ENCODE measurements at places on chromosomes 2 and 18.
A peak's percentile ranks its signal among the peaks of the same experiment; 100 is the strongest.

DNA sequence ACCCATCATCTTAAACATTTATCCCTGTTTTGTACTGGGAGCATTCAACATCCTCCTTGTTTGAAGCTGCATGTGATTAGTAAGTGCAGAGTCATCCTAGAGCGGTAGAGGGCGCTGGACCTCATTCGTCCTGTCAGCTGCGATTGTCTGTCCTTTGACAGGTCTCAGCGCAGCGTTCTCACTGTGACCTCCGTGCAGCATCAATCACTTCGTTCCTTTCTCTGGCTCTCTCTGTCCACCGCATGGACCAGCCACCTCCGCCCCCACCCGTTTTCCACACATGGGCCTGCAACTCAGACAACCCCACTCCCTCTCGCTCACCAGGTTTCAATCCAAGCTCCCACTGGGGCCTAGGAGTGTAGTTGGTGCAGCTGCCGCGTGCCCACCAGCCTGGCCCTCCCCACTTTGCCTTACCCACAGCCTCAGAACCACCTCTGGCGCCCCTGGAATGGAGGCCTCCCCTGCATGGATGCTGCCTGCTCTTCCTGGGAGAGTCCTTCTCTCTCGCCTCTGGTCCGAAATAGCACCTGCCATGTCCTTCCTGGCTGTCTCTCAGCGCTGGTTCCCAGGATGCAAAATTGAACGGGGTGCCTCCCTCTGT lies 90.5 kb downstream of the NDUFA10 start:
- peak; percentile 48 for DNase-seq

- DNase-seq = no peak
These were observed 8.7 kb upstream of the DSG2 start for GRCh38 chr18:31489311-31489710.

DNA sequence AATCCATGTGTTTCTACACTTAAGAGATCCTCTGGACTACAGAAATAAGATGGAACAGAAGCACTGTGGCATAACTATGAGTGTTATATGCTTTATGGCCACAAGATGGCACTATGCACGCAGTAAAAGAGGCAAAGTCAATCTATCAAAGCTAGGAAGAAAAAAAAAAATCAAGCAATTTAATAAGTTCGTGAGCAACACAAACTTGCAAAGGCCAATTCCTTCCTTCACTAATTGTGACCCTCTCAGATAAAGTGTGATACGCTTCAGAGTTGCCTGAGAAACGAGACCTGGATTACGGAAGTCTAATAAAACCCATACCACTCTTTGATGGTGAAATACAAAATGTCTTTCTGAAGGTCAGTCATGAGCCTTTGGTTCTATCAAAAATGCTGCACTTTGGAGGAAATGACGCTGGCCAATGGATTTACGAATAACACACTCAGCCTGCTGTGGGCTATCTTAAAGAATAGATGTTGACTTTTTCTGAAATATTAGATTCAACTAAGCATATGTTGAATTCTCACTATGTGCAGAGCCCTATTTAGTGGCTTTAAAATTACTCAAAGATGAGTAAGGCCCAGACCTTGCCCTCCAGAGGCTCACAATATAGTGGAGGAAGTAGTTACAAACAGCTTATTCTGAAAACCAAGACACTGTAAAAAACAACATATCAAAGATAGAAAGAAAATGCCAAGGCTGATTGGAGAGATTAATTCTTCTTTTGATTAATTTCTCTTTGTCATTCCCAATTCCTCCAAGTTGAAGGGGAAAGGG lies 35.5 kb upstream of the TTR start:
- peak; percentile 29 for DNase-seq

GRCh38 chr2:84959095-84959565 lies 11.8 kb upstream of the KCMF1 start:
- no peak for DNase-seq

DNA sequence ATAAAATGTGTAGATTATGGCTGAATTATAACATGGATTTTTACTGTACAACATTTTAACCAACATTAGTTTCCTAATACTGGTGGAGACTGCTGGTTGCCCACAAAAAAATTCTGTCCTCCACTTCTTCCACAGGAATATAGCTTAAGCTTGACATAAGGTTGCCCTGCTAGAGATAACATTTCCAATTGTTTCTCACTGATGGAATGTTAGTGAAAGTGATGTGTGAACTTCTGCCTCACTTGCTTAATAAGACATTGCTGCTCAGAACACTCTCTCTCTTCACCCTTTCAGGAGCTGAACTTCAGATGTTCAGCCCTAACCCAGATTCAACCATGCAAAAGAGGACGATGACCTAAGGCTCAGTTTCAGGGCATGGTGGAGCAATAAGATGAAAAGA lies 2.7 kb upstream of the SGPP2 start:
- DNase-seq = no peak

- no peak for DNase-seq
These were observed 50.6 kb downstream of the MSH6 start for GRCh38 chr2:47833516-47833968.

GRCh38 chr2:151790689-151791088 lies 37.5 kb downstream of the ARL5A start:
- DNase-seq = no peak

DNA sequence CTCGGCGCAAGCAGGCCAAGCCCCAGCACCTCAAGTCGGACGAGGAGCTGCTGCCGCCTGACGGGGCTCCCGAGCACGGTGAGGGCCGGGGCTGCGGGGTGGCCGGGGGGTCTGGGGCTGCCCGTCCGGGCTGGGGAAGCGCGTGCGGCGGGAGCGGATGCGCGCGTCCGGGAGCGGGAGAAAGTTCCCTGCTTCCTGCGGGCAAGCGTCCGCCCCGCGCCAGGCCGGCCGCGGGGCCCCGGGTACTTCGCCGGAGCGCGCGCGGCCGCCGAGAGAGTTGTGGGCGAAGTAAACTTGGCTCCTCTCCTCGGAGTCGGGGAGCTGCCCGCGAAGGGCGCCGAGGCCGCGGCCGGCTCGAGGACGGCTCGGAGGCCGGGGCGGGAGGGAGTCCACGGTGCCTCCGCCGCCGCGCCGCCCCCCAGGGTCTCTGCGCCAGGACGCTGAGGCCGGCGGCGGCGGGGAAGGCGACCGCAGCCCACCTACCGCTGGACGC lies 707 bp downstream of the SALL3 start:
- no peak for DNase-seq

DNA sequence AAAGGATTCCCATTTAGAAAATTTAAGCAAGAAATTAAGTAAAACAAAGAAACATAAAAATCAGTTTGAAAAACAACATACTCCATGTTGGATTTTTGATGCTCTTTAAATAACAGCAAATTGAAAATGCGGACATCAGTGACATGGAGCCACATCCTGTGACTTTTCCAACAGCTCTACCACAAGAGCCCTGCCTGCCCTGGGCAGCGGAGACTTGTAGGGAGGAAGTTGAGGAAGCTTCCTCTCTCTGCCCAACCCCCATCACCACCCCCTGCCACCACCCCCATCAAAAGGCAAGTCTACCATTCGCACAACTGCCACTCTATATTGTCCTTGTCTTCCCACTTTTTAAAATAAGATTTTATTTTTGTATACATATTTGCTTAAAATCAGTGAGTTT lies 32.8 kb upstream of the DAPL1 start:
- DNase-seq = no peak

- DNase-seq = peak; percentile 57
These were observed 378.5 kb upstream of the ID2 start for GRCh38 chr2:8303322-8303832.

GRCh38 chr2:98867539-98868309 lies 68.3 kb downstream of the CRACDL start:
- DNase-seq = no peak

DNA sequence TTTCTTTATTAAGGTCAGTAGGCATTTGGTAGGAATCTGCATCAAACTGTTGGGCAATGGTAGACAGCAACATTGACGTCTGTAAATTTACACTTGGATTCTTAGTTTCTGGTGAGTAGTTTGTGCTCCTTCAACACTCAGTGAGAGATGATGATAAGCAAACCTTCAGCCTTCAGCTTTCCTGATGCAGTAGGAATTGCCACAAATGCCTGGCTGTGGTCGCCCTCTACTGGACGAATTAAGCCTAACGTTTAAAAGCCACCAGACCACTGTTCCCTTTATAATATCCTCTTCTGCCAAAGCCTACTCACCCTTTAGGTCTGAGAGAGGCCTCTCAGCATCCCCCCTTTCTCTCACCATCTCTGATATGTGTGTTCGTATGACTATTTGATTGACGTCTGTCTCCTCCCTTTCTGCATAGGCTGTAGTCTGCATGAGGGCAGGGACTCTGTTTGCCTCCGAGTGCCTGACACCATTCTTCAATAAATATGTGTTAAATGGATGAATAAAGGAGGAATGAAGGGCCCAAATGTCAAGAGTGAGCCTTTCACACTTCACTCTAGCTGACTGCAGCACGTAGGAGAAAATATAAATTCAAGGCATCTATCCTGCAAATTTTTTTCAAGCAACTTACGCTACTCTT lies 47.0 kb upstream of the PLEKHM3 start:
- peak; percentile 16 for DNase-seq

- no peak for DNase-seq
These were observed 101.3 kb downstream of the AQP4 start for GRCh38 chr18:26764177-26764576.

DNA sequence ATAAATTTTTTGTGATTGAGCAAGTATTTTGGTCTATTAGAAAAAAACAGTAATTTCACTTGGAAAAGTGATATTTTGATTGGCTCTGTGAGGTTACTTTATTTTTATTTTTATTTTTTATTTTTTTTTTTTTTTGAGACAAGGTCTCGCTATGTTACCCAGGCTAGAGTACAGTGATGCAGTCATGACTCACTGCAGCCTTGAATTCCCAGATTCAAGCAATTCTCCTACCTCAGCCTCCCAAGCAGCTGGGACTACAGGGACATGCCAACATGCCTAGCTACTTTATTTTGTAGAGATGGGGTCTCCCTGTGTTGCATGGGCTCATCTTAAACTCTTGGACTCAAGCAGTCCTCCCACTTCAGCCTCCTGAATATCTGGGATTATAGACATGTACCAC lies 60.9 kb upstream of the MGAT5 start:
- DNase-seq = no peak

- no peak for DNase-seq
These were observed 20.4 kb downstream of the MROH2A start for GRCh38 chr2:233798335-233799086.

DNA sequence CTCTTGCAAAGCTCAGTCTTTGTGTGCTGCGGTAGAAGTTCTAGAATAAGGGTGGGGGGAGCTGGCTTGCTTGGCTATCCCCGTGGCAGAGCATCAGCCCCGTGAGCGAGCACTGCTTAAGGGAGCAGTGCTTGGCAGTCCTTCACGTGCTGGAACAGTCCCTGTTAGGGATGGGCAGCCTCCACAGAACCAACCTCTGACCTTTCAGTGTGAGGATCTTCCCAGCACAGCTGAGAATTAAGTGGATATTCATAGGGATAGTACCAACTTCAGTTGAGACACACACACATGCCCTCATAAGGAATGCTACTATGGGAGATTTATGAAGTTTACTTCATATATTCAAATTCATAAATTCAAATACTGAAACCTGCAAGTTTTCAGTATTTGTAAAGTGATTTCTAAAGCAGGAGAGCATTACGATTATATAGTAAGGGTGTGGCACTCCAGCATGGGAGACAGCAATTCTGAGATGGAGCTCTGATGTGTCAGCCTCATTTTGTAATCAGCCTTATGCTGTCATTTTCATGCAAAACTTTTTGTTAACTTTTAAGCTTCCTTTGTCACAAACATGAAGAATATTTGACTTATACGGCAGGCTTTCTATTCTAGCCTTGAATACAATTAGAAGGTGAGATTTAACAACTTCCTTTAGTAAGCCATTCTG lies 39.5 kb downstream of the ATP9B start:
- DNase-seq = no peak

- peak; percentile 61 for DNase-seq
These were observed 38.7 kb downstream of the MCFD2 start for GRCh38 chr2:46876741-46877384.

DNA sequence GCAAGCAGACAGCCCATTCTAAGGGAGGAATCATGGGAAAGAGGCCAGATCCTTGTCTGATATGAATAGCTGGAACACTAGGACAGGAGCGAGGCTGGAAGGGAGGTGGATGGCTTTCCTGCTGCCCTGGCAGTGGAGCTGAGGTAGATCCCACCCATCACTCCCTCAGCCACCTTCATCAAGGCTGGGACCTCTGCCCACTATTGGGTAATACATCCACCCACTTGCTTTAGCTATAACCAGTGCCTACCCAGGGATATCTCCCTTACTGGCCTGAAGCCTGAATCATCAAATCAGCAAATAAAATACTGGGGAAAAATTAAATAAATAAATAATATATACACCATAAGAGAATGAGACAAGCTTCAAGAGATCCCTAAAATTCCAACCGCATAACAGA lies 183.2 kb upstream of the KYNU start:
- no peak for DNase-seq

- no peak for DNase-seq
These were observed 82.8 kb upstream of the ZNF521 start for GRCh38 chr18:25434745-25435144.

GRCh38 chr2:84556190-84556589 lies 39.9 kb downstream of the DNAH6 start:
- no peak for DNase-seq

DNA sequence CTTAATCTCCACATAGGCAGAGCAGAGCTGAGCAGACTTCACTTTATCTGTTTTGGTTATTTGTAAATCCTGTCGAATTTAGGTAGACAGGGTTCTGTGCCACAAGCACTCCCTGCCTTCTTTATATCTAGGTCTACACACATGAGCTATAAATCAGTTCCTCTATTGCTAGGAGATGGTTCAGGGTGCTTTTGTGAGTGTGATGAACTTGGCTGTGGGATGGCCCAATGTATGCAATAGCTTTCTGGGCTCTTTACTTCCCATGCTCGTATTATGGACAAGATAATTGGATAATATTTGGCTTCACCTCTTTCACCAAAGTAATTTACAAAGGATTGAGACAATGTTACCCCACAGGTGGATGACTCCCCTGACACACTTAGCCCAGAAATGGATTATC lies 72.2 kb downstream of the PLB1 start:
- no peak for DNase-seq

DNA sequence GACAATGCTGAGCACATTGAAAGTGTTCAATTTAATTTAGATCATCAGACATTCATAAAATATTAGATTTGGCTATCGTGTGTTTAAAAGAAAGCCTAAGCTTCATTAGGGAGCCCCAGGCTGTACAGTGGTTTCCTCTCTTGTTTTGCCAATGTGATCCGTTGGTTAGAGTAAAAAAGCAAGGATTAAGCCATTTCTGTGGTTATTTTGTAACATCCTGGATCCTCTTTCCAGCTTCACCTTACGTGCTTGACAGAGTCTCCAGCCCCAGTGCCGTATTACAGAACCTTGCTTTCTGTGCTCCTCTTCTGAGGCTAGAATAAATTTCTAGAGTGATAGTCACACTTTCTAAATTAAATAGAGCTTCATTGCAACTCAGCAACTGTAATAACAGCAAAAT lies 289.3 kb upstream of the LINC00305 start:
- no peak for DNase-seq

DNA sequence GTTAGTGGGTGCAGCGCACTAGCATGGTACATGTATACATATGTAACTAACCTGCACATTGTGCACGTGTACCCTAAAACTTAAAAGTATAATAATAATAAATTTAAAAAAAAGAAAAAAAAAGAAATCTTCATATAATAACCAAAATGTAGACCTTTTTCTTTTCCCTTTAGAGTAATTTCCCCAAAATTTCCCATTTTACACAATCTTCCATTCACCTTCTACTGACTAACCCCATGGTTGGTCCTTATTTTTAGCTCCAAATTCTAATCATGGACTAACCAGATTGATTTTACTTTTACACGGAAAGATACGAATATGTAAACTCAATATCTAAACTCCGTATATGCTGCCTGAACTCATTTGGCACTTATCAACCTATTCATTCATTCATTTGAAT lies 7.7 kb downstream of the KCTD18 start:
- DNase-seq = no peak

GRCh38 chr2:49044350-49045079 lies 109.8 kb downstream of the FSHR start:
- DNase-seq = no peak
